ENCODE measurements at places on chromosomes 7 and 10. TPM values are rescaled to one million over a fixed set of nuclear protein-coding genes. Genes with fewer than 3 reads are reported as not detected.

DNA sequence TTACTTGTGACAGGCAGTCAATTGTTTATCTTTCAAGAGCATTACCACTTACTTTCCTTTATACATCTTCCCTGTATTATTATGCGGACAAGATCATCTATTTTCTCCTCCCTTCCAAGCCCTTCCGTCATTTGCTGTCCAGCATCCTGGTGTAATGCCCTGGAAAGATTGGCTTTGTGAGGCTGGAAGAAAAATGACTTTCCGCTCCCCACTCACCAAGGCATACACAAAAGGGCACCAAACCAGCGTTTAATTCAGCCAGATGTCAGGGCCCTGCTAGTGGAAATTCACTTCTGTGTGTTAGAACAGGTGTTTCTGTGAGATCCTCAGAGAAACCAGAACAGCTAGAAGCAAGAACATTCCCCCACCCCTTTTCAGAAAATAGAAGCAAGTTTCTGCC lies 128.1 kb upstream of the NANOS1 start:
- peaks cover 4% of the 10 kb centered on the region for H3K27me3 ChIP-seq
- no peaks in the 10 kb centered on the region for H3K4me1 ChIP-seq

DNA sequence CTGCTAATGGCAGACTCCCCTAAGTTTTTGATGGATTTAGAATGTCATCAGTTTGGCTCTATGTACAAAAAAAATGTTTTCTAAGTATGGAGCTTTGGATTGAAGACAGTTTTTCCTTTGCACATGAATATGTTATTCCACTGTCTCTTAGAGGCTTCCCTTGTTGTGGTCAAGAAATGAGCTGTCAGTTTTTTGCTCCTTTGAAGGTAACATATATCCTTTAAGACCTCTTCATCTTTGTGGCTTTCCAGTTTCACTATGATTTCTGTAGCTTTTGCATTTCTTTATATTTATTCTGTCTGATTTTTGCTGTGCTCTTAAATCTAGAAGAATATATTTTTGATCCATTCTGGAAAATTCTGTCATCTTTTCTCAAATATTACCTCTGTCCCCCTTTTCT lies 15.8 kb upstream of the ODAD2 start:
- H3K4me1 ChIP-seq: peaks cover 4% of the 10 kb centered on the region
- no peak overlapping the region for H3K4me3 ChIP-seq
- no peak for DNase-seq
- H3K36me3 ChIP-seq: no peaks in the 10 kb centered on the region
- H3K27me3 ChIP-seq: peaks cover 17% of the 10 kb centered on the region

DNA sequence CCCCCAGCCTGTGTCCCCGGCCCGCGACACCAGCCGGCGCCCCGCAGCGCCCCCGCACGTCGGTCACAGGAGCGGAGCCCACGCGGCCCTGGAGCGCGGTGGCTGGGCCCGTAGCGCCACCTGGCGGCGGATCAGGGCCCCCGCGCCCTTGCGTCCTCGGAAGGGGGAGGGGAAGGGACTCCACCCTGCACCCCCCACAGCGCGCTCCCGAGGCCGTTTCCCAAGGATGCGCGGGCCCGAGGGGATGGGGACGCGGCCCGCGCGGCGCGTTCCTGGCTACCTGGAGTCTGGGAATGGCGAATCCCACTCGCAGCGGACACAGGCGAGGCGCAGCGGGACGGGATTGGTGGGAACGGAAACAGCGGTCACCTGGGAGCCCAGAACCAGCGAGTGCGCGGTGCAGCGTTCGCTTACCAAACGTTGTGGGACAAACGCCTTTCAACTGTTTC lies 23.8 kb upstream of the MKI67 start:
- H3K4me3 ChIP-seq: peak overlapping the region; percentile 65
- H3K4me1 ChIP-seq: peaks cover 18% of the 10 kb centered on the region
- H3K27ac ChIP-seq: no peak overlapping the region
- H3K36me3 ChIP-seq: no peaks in the 10 kb centered on the region

DNA sequence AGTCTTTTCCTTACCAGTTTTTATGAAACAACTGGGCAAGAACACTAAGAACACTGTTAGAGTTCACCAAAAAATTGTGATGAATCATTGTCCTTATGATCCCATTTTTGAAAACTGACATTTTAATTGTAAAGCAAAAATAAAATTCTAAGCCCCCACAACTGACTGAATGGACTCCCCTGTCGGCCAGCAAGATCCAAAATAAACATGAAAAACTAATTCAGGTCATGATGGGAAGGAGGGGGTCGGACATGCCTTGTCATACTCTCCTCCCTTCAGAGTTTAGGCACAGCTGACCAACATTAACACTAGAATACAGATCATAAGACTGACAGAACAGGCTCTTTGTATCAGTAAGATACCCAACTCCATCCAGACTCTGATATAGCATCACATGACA lies 2.0 kb upstream of the RBAK start:
- H3K27me3 ChIP-seq: no peaks in the 10 kb centered on the region
- no peak for DNase-seq
- H3K27ac ChIP-seq: no peak overlapping the region

GRCh38 chr10:52212062-52212461 lies 102.0 kb upstream of the DKK1 start:
- H3K27ac ChIP-seq: no peak overlapping the region
- no peak for DNase-seq
- no peaks in the 10 kb centered on the region for H3K36me3 ChIP-seq

The PAPSS2 gene
- 0.38 TPM for total RNA-seq
